OCI-M1 (cell line): ENCODE measurements at places on chromosomes 11 and 22.

GRCh38 chr11:690738-691633, 4.0 kb downstream of the DEAF1 start:
- peak; percentile 12 for DNase-seq

GRCh38 chr11:125413226-125413625, 82.8 kb downstream of the FEZ1 start:
- DNase-seq: no peak

DNA sequence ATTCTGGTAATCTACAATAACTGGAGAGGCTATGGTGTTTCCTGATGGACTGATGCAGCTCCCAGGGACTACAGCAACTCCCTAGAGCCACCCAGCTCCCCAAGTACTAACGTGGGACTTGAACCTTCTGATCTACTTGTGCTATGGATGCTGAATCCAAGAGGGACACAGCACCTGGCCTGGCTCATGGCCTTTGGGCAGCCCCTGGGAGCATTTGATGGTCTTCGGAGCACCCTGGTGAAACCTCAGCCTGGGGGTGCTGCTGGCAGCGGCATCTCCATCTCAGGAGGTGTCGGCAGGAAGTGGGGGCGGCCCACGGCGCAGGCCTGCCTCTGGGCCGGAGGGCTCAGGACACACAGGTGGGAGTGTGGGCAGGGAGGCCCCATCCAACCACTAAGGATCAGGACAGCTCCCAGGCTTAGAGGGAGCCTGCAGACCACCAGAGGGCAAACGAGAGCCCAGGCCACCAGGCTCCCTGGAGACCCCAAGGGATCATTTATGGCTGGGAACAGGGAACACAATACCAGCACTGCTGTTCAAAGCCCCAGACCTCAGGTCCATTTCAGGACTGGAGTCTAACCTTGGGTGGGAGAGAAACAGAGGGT, 8.7 kb downstream of the EHD1 start:
- no peak for DNase-seq

DNA sequence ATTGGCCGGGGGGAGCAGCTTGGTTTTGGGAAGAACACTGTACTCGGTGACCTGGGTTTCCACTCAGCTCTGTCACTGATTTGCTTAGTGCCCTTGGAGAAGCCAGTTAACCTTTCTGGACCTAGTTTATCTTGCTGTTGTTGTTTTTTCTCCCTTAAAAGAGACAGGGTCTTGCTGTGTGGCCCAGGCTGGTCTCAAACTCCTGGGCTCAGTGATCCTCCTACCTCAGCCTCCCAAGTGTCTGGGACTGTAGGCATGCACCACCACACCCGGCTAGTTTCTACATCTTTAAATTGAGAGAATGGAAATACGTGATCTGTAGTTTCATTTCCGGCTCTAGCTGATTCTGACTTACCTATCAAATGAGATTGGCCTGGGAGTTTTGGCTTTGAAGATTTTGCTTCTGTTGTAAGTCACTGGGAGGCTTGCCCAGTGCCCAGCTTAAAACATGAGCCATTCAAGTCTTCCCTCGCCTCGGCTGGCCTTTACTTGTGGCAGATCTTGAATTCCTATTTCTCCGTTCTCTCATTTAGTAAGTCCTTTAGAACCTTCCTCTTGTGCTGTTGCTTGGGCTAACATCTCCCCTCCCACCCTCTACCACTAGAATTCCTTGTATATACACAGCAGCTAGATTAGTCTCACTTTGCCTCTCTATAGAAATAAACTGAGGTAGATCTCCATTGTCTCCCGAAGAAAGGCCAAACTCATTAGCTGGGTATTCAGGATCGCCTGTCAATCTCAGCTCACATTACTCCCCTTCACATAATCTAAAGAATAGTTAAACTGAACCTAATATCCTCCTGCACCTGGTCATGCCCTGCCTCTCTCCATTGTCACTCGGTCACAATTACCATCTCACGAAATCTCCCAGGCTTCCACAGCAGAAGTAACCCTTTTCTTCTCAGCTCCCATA, 87.7 kb upstream of the SLC25A18 start:
- DNase-seq: no peak

DNA sequence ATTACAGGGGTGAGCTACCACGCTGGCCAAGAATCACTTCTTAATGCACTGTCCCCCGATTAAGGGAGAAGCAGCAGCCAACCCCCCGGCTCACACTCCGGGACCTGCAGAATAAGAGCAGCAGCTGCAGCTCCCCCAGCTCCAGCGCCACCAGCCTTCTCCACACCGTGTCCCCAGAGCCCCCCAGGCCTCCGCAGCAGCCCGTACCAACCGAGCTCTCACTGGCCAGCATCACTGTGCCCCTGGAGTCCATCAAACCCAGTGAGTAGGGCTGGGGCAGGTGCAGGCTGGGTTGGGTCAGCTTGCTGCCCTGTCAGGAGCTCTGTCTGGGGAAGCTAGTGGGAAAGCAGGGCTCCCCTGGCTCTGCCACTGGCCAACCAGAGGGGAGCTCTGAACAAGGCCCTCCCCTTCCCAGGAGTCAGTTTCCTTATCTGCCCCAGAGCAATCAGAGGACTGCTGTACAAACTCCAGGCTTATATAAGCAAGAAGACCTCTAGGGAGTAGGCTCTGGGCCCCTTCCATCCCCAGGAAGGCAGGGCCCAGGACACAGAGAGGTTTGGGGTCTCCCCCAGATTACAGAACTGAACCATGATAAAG, 8.5 kb upstream of the SH3BP1 start:
- DNase-seq: peak; percentile 44

GRCh38 chr11:112012874-112013273, 12.3 kb upstream of the DLAT start:
- no peak for DNase-seq

- DNase-seq: no peak
These were observed 9.7 kb downstream of the NHERF4 start for GRCh38 chr11:119194811-119195440.

DNA sequence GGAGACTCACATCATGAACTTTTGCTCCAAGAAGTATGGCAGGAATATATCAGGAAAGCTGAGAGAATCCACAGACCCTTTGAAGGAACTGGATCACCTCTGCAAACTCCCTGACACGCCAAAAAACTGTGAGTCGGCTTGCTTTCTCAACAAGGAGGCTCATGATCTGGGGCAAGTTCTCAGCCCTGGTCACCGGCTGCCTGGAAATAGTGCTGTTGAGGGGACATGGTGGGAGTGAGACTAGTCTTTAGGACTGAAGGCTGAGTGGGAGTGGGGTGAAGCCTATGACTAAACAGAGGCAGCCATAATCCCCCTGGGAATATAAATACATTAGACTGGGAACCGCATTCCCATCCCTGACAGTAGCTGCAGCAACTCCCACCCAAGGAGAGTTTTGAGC, 8.4 kb upstream of the MMP7 start:
- DNase-seq: no peak

GRCh38 chr11:119531056-119531455, 108.1 kb upstream of the THY1 start:
- no peak for DNase-seq

GRCh38 chr11:126111458-126112116, 48.9 kb upstream of the CDON start:
- no peak for DNase-seq

DNA sequence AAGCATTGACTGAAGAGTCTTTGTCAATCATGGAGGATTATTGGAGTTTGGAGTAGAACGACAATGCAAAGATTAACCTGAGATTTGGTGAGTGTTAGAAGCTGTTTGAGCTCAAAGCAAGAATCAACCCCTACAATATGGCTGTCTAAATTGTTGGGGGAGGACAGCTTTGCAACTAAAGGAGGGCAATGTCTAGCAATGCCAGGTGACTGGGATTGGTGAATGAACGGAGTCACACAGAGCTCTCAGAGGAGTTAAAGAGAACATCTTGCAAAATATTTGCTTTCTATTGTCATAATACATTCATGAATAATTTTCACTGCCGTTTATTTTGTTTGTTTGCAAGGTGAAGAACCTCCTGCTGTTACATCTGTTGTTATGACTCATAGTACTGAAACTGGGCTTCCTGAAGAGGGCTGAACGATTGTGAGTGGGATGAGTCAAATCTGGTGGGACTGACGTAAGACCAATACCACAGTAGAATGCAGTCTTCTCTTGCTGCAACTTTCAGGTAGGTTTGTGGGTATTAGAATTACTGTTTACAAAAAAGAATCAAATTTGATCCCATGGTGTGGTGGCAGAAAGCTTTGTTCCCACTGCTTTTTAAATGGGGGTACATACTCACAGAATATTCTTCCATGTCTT, 281.9 kb downstream of the CADM1 start:
- DNase-seq: no peak

GRCh38 chr11:5362017-5362625, 10.8 kb downstream of the OR51B6 start:
- no peak for DNase-seq

GRCh38 chr22:20583471-20583922, 76.1 kb downstream of the MED15 start:
- peak; percentile 34 for DNase-seq

DNA sequence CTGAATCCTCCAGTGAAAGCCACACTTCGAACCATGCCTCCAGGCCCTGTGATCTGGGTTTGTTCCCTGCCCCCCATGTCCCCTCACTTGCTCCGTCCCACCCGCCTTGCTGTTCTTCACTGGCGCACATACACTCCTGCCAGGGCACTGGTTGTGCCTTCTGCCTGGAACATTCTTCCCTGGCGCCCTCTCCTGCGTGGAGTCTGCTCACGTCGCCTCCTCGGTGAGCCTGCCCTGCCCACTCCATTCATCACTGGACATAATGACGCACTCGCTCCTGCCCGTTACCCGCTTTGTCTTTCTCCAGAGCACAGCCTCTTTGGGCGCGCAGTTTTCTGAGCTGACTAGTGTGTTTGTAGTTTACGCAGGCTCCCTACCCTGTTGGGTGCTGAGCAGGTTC, 21.0 kb upstream of the MIEF1 start:
- DNase-seq: no peak

DNA sequence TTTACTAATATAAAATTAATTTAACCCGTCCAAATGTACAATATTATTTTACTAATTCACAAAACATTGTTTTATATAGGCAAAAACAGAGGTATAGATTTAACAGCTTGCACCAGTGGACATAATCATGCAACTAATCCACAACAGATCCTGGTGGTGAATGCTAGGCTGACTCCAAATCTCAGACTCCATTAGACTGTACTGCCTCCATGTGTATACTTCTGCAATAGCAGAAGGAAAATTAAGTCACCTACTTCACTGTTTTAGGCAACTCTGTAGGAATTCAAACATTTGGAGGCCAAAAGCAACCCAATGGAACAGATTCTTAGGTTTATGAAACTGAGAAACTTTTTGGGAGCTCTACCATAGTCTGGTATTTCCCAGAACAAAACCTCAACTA, 30.0 kb upstream of the RAB39A start:
- DNase-seq: peak; percentile 1

DNA sequence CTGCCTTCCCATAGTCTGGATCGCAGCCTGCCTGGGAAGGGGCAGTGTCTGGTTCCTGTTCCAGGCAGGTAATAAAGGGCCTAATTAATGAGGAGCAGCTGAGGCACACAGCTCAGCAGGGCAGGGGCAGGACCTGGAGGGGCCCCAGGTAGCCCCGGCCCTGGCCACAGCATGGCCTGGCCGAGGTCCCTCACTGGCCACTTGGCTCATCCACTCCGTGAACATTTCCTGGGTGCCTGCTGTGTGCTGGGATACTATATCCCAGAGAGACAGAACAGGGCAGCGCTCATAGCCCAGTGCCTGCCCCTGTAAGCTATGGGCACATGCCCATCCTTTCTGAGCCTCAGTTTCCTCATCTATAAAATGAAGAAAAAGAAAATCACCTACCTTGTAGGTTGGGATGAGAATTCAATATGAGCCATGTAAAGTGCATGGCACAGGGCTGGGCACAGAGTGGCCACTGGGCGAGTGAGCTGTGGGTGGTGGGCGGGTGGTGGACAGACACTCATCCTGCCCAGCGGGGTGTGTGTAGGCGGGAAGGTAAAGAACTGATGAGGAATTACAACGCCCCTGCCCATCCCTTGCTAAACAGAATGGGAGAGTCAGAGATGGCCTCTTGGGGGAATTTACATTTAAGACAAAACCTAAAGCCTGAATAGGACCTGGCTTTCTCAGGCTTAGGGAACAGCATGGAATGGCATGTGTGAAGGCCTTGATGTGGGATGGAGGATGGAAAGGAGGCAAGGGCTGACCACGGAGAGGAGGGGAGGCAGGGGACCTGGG, 9.2 kb downstream of the MYRF start:
- DNase-seq: no peak

DNA sequence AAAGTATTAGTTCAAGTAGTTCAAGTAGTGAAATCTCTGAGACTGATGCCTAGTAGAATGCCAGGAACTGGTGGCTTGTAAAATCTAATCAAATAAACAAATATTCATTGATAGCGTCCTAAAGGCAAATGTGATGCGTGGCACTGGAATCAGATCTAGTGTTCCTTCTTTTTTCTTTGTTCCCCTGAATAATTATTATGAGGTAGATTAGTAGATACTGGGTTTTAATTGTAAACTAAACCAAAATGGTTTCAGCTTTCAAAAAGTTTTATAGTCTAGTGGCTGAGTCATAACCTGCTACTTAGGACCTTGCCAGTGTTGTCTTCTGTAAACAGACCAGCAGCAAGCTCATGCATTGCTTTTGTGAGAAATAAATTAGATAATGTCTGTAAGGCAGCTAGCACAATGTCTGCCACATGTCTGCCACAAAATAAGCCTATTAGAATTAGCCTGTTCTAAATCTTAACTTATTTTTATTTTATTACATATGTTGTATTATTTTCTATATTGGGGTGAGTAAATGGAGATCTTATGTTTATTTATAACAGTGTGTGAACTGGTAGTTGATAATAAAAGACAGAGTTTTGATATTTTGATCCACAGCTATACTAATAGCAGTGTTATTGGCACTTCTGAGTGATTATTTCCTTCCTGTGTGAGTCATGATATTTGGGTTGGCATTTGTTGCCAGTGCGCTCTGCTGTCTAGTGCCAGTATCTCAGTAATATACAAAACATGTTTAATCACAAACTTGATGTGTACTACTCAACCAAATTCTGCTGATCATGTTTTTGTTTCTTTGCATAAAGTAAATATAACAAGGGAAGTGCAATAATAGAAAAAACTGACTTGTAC, 135.7 kb downstream of the TMEM135 start:
- DNase-seq: no peak

DNA sequence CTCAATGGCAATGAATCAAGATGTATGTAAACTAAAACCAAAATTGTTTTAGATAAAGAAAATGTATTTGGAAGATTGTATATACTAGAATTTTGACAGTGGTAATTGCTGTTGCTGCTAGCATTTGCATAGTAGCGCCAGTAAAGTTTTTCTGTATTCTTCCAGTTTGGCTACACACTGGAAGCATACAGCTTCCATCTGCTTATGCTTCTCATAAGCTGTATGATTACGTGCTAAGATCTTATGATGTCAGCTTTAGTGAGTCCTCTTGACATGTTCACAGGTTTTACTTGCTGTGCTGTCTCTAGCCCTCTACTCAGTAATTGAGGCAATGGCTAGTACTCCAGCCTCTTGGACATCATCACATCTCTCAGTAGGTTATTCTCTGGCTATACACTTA, 256.3 kb downstream of the DDX10 start:
- DNase-seq: no peak

GRCh38 chr11:24093375-24093774, 403.5 kb upstream of the LUZP2 start:
- no peak for DNase-seq

- peak; percentile 94 for DNase-seq
These were observed 2.3 kb downstream of the C1QTNF5 start for GRCh38 chr11:119338318-119338890.
